ENCODE measurements at places on chromosomes 6 and 20.

- DNase-seq, result no peak
These were observed 87.4 kb downstream of the ARID1B start for GRCh38 chr6:156864557-156864956.

- no peak for DNase-seq
These were observed 379.4 kb downstream of the TAF4 start for GRCh38 chr20:61686051-61686936.

- no peak for DNase-seq
These were observed 36.6 kb downstream of the ERGIC3 start for GRCh38 chr20:35578469-35578868.

DNA sequence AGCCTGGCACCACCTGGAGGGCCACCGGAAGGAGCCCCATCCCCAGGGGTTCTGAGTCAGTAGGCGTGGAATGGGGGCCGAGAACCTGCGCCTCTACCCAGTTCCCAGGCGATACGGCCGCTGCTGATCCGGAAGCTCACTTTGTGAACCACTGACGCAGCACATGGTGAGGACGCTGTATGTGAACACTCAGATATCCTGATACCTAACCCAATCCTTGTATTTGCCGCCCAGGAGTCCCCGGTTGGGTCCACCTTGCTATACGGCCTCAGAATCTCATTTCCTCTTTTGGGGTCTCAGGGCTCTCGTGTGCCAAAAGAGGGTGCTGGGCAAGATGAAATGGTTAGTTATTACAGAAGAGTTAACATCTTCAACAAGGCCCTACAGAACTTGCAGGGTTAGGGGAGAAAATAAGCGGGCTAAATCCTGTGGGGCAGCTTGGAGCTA is 604 bp upstream of the RAB5IF start:
- peak; percentile 66 for DNase-seq

GRCh38 chr6:159461266-159461665 is 231.8 kb downstream of the SOD2 start:
- DNase-seq, result no peak

DNA sequence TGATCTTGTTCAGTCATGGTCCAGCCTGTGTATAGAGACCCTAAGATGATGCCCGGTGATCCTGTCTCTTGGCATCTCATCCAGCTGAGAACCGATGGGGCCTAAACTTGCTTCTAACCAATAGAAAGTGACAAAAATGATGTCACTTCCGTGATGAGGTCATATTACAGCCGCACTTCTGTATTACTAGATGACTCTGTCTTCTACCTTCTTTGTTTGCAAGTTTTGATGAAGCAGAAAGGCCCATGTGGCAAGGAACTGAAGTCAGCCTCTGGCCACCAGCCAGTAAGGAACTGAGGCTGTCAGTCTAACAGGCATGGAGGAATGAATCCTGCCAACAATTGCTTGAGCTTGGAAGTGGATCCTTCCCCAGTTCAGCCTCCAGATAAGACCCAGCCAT is 32.8 kb upstream of the HLA-C start:
- DNase-seq, result no peak

DNA sequence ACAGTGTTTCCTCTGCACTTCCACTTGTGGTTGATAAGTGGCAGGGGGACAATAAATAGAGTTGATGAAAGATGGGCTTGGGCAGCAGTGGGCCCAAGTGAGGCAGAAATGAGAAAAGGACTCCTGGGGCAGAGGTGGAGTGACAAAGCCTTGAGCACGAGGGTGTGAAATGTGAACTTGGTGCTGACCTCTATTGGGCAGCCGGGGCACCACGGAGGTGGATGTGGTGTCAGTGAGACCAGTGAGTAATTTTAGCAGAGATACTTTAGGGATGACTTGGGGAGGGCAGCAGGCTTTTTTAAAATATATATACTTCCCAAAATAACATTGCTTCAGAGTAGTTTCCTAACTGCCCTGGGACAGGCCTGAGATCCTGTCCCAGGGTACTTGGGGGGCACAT is 30.6 kb upstream of the MYLK2 start:
- no peak for DNase-seq

DNA sequence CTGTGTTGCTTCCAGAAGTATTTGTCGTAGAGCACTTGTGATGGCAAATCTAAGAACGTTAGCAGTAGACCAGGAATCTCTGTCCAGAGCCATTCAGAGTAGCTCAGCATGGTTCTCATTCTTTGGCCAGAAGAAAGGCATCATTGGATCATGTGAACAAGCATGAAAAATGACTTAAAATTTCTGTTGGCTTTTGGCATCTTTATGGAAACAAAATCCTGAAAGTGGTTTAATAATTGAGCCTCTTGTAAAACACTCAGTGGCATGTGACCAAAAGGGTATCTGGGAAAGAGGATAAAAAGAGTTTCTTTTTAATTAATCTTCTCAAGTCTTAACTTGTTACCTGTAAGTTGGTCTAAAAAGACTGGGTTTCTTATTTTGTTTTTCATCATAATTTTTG is 55.2 kb downstream of the PTPN1 start:
- DNase-seq, result no peak

GRCh38 chr6:45400021-45400420 is 22.3 kb upstream of the SUPT3H start:
- no peak for DNase-seq

GRCh38 chr20:39534846-39535245 is 572.7 kb downstream of the DHX35 start:
- DNase-seq, result no peak

- no peak for DNase-seq
These were observed 92.6 kb downstream of the CDC5L start for GRCh38 chr6:44480097-44480541.

GRCh38 chr20:24806705-24807676 is 142.1 kb upstream of the CST7 start:
- DNase-seq, result no peak

- no peak for DNase-seq
These were observed 27.3 kb upstream of the SLC9A8 start for GRCh38 chr20:49785149-49785851.

DNA sequence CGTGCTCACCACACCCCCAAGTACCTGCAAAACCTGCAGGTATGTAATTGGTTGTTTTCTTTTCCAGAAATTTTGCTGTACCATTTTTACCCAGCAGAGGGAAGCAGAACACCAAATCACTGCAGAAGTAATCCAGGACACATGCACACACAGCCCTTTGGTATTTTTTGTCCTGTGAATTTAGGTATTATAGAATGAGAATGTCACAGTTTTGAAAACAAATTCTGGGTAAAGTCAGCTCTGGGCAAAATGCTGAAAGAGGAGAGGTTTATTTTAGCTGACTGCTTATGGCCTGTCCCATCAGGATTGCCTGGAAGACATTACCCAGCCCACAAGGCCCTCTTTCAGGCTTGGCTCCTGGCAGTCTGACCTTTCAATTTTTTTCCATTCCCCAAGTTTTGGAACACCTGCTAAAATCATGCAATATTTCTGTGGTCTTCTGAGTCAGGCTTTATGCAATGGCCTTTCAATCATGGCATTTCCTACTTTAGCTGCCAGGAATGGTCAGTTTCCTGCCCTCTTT is 3.5 kb upstream of the EFHC1 start:
- DNase-seq, result peak; percentile 56

DNA sequence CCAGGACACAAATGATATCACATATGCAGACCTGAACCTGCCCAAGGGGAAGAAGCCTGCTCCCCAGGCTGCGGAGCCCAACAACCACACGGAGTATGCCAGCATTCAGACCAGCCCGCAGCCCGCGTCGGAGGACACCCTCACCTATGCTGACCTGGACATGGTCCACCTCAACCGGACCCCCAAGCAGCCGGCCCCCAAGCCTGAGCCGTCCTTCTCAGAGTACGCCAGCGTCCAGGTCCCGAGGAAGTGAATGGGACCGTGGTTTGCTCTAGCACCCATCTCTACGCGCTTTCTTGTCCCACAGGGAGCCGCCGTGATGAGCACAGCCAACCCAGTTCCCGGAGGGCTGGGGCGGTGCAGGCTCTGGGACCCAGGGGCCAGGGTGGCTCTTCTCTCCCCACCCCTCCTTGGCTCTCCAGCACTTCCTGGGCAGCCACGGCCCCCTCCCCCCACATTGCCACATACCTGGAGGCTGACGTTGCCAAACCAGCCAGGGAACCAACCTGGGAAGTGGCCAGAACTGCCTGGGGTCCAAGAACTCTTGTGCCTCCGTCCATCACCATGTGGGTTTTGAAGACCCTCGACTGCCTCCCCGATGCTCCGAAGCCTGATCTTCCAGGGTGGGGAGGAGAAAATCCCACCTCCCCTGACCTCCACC is 42.2 kb downstream of the SIRPA start:
- DNase-seq, result no peak

- DNase-seq, result no peak
These were observed 53.8 kb downstream of the ADGRG6 start for GRCh38 chr6:142355520-142356174.

DNA sequence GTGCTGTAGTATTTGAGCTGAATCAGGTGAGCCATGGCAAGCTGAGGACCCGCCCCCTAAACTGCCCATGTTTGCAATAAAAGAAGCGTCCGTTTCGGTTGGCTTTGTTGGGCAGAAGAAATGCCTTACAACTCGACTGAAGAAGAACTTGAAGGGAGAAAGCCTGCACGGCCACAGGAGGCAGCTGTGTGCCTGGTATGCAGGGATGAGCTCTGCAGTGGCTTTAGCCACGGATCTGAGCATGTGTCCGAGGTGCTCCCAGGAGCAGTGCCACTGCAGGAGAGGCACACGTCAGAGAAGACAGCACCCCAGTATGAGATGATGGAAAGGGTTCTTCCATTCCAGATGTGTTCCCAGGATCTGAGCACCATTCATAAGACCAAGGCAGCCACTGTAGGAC is 23.5 kb downstream of the KIZ start:
- no peak for DNase-seq

- DNase-seq, result no peak
These were observed 281.4 kb downstream of the SMOC2 start for GRCh38 chr6:168722397-168722796.

GRCh38 chr6:11232770-11233626 is 530 bp upstream of the NEDD9 start:
- no peak for DNase-seq

GRCh38 chr6:168018664-168019063 is 21.2 kb downstream of the KIF25 start:
- no peak for DNase-seq

DNA sequence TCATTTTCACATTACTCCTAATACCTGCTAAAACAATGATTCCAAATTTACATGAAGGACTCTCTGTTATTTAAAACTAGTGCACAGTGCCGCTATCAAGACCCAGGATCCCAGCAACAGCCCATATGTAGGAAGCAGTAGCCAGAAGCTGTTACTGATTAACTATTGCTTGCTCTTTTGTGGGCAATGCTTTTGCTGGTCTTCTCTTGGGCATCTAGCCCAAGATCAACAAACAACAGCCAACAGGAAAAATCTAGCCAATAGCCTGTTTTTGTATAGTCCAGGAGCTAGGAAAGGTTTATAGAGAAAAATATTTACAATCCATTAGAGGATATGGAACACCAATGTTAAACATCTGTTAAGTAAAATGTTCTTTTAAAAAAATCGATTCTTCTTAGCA is 22.1 kb upstream of the TENT5A start:
- no peak for DNase-seq

GRCh38 chr6:12393100-12393499 is 102.9 kb downstream of the EDN1 start:
- no peak for DNase-seq

DNA sequence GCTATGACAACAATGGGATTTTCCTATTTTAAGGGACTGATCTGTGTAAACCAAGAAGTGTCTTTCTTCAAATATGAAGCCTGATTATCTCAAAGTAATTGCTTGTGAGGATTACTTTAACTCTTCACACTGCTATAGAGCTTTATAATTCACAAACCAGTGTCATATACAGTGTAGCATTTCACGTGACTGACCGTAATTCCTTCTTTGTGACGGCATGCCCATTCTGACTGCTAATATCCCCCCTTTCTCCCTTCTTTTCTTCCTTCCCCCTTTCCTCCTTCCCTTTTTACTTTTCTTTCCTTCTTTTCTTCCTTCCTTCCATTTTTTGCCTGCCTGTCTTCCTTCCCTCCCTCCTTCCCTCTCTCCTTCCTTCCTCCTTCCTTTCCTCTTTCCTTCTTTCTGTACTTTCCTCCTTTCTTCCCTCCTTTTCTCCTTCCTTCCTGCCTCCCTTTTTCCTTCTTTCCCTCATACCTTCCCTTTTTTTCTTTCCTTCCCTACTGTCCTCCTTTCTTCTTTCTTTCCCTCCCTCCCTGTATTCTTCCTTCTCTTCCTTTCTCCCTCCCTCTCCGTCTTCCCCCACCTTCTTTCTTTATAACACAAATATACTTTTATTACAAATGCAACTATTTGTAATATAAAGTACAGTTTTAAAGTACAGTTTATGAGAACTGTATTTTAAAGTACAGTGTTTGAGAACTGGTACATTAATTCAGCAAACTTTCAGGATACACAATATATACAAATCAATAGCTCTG is 75.0 kb upstream of the EXOC2 start:
- no peak for DNase-seq

DNA sequence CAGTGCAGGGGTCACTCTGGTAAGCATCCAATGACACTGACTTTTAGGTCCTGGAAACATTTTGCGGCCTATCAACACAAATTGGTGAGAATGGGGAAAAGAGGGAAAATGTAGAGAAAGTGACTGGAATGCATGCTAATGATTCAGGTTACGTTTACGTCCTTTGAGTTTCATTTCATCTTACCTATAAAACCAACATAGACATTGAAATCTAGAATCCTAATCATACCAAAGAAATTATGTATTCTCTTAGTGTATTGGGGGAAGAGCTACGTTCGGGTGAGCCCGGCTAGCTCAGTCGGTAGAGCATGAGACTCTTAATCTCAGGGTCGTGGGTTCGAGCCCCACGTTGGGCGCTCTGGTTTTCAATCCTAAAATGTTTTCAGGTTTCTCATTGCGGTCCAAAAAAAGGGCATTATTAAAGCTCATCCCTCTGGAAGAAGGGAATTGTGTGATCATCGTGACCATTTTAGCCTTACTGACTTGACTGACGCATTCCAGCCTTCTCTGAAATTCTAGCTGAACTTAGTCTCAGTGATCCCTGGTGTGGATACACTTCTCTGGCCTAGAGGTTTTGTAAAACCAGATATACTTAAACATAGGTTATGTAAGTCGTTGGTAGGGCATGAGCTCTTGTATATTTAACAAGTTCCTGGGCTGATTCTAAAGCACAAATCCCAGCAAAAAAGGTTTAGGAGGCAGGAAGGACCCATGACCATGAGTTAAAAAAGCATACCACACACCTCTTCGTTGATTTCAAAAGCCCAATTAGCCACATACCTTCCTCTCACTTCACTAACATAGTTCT is 18.3 kb downstream of the HMGN4 start:
- DNase-seq, result no peak

GRCh38 chr20:14826543-14827313 is 489.3 kb upstream of the FLRT3 start:
- no peak for DNase-seq
